ENCODE measurements at places on chromosomes 4 and X.

DNA sequence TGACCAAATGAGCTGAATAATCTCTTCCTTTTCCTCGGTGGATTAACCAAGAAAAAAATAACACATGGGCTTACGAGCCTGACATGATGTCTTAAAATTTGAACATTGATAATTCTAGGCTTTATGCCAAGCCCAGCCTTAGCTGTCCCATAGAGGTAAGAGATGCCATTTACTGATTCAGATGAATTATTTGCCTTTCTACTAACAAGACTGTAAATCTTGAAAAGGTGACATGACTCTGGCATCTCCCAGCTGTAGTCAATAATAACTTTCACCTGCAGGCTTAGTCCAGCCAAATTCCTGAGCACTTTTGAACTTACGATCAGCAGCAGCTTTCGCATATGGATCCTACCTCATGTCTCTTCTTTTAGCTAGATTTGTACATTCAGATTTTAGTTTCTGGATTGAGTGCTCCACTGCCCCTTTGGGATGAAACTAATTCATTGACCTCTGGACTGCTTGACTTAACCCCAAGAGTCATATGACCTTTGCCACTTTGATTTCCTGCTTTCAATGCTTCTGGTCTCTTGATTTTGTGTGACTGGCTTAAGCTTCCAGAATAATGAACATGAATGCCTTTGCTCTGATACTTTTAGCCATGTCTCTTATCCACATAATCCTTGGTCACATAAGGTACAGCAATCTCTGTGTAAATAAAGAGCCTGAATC, 876.4 kb upstream of the SLIT2 start:
- no peak for DNase-seq

GRCh38 chr4:94453391-94453963, 1.7 kb downstream of the PDLIM5 start:
- DNase-seq: no peak

- no peak for DNase-seq
Measured at GRCh38 chr4:41142376-41143310, 71.7 kb downstream of the APBB2 start.

- DNase-seq: peak; percentile 80
Measured at GRCh38 chr4:4395849-4396627, 9.1 kb downstream of the NSG1 start.

GRCh38 chr4:26474551-26474950, 15.7 kb downstream of the CCKAR start:
- no peak for DNase-seq

DNA sequence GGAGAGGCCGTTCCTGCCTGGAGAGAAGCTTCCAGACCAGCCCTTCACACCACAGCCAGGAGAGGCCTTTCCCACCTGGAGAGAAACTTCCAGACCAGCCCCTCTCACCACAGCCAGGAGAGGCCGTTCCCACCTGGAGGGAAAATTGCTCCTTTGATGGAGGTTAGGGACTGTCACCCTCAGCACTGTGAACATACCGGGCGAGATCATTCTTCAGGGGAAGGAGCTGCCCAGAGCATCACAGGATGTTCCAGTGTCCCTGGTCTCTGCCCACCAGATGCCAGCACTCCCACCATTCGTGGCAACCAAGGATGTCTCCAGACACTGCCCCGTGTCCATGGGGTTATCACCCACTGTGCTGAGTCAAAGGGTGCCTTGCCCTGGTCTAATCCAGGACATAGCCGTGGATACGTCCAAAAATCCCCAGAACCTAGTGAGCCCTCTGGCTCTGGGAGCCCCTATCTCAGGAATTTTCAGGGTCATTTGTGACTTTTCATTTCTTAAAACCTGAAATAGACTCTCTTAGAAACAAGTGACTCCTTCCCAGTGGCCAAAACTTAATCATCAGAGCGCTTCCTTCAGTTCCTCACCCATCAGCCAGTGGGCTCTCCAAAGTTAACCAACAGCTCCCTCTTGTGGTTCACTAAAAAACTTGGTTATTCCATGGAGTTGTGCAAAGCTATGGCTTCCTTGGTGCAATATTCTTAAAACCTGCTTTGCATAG, 80.2 kb downstream of the CRMP1 start:
- DNase-seq: peak; percentile 82

GRCh38 chr4:153062652-153063168, 126.6 kb downstream of the FHDC1 start:
- DNase-seq: no peak

GRCh38 chr4:6474053-6474568, 1.7 kb upstream of the PPP2R2C start:
- peak; percentile 69 for DNase-seq

DNA sequence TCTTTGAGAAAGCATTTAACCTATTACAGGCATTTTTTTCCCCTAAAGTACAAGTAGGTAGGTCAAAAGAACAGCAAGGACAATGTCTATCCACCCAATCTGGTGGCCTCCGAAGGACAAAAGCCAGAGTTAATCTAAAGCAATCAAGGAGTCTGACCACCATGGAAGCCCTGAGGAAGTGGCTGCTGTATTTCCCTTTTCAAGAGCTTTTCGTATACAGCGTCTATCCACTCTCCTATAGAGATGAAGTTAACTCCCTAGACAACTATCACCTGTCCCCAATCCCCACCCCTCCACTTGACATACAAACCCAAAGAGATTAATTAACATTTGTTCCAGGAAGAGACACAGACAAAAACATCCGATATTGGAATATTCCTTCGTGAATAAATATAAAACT, 85.5 kb downstream of the SNCA start:
- no peak for DNase-seq

DNA sequence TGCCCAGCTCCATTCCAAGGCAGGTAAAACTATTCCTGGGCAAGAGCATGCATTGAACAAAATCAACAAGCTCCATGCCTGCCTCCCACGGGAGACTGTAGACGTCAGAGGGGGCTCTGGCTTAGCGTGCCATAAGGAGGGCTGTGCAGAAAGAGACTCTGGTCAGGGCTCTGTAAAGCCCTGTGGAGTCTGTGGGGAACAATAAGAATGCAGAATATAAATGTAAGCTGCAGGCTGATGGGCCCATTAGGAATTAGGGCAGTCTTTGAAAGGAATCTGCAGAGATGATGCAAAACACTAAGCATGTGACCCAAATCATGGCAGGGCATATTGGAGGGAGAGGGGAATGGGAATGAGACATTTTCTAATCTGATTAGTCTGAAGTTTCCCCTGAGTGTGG, 170.3 kb downstream of the EFHC2 start:
- DNase-seq: no peak

DNA sequence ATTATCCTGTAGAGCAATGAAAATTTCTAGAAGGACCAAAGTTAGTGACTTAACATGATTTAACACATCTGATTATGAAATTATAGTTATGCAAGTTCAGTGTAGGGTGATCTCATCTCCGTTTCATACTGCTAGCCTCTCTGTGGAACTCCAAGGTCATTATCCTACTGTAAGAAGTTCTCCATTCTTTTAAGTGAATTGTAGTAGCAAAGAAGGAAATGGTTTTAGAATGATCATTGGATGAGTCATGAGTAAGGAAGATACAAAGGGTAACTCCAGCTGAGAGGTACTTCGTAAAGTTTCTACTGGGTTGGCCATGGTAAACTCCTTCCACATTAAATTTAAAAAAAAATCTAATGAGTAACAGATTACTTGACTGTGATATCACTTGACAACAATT, 215.0 kb upstream of the GIMD1 start:
- DNase-seq: peak; percentile 57

GRCh38 chrX:154355094-154355775, 19.2 kb downstream of the FLNA start:
- no peak for DNase-seq

Data from mesendoderm (in vitro differentiated cells).